SHP77 treated with DMSO at 0.1 percent for 48 hours (cell line): ENCODE measurements at places on chromosomes 7 and 10.

- no peak for DNase-seq
Observed at GRCh38 chr10:109743146-109743545, 180.2 kb downstream of the XPNPEP1 start.

DNA sequence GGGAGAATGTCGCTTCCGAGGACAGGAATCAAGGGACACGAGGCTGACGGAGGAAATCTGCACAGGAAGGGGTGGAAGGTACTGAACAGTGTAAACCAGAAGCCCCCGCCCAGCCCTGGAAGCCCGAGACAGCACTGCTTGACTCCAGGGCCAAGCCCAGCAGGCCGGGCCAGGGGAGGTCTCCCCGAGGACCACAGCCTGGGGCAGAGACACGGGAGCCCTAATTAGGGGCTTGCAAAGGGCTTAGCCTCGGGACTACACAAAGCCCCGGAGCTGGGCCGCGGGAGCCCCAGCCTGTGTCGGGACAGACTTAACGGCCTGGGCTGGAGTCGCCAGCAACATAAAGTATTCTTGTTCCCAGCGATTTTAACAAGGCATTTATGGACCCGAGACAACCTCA, 50.8 kb downstream of the OAT start:
- DNase-seq, result no peak

DNA sequence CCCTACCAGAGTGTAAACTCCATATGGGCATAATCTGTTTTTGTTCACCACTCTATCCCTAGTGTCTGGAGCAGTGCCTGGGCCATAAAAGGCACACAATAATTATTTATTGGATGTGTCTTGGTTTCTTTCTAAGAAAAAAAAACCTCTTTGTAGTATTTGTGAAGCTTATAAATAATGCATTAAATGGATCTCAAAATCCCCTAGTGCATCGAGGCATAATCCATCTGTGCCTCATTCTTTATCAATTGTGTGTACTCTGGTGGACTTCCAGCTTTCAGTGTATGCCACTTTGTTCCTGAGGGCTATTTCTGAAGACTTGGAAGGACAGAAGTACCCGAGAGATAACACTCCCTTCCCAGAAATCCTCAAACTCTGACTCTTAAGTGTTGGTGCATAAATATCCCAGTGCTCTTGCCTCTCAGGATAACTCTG, 255.0 kb upstream of the PHYHIPL start:
- DNase-seq, result no peak

GRCh38 chr7:50730446-50731400, 52.0 kb downstream of the GRB10 start:
- no peak for DNase-seq

DNA sequence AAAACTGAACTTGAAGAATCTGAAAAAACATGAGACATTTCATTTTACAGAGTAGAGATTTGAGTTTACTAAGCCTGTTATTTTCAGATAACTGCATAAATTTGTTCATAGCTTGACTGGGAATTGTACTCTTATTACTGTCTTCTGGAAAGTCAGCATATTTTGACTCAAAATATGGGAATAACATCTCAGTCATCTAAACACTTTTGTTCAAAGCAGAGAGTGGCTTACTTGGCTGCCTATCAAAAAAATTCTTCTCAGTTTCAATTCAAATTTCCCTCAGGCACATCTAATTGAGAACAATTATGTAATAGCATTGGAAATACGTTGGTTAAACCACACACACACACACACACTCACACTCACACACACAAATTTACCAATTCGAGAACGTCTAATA, 384.6 kb downstream of the ARL4A start:
- no peak for DNase-seq

GRCh38 chr10:86113044-86113443, 253.6 kb downstream of the GRID1 start:
- DNase-seq, result no peak
